Prostate gland (tissue), 2 donors: ENCODE measurements at places on chromosomes 1 and 21. TPM values are rescaled to one million over a fixed set of nuclear protein-coding genes. Genes with fewer than 3 reads are reported as not detected.

MPZ gene
- 7.3 TPM for total RNA-seq

C1orf115 gene
- 79.4 TPM for total RNA-seq

SLC16A4 gene
- 9.0 TPM for total RNA-seq

PRDM16 gene
- total RNA-seq = 0.23 TPM

ARTN gene
- 5.4 TPM for total RNA-seq

RAB4A gene
- 53.6 TPM for total RNA-seq

UMODL1 gene
- 0.14 TPM for total RNA-seq

PCP4L1 gene
- total RNA-seq = 7.6 TPM

NMNAT1 gene
- 8.7 TPM for total RNA-seq
